Stimulated activated CD8-positive, alpha-beta memory T cell treated with anti-CD3 and anti-CD28 coated beads, Interleukin-2, amount 100 ng/mL, for 48 hours (primary cell): ENCODE measurements at places on chromosomes 3 and 15.

DNA sequence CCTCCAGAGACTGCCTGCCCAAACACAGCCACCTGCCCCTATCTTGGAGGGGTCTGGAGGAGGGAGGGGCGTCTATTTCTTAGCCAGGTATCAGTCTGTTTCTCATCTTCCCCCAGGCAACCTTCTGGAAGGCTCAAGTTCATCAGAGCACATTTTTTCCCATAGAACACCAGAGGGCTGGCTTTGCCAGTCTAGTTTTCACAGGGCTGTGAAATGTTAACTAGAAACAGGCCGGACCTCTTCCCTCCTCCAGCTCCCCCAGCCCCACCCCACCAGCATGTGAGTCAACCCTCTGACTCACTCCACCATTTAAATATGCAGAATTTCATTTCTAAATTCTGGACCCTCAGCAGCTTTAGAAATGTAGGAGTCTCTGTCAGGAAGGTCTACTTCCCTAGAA lies 66.9 kb downstream of the SLCO2A1 start:
- DNase-seq = no peak

DNA sequence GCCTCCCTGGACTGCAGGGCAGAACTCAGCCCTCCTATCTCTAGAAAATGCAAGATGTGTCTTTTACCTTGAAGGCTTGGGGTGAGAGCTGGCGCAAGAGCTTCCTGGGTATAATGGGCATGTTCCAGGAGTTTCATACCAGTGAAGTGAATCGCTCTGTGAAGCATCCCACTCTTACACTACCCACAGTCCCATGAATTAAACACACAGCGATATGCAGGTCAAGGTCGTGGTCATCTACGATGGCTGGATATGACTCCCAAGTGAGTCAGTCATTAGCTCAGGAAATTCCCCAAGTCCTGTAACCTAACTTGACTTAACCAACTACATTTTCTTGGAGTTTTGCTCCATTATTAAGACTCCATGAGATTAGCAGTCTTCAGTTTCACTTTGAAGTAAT lies 439.7 kb downstream of the NTRK3 start:
- DNase-seq = no peak

GRCh38 chr3:14943042-14943441 lies 4.3 kb upstream of the NR2C2 start:
- no peak for DNase-seq

- DNase-seq = no peak
Measured at GRCh38 chr3:184129012-184129411, 6.1 kb upstream of the EIF2B5 start.

GRCh38 chr3:99351122-99351521 lies 287.3 kb upstream of the COL8A1 start:
- DNase-seq = no peak

DNA sequence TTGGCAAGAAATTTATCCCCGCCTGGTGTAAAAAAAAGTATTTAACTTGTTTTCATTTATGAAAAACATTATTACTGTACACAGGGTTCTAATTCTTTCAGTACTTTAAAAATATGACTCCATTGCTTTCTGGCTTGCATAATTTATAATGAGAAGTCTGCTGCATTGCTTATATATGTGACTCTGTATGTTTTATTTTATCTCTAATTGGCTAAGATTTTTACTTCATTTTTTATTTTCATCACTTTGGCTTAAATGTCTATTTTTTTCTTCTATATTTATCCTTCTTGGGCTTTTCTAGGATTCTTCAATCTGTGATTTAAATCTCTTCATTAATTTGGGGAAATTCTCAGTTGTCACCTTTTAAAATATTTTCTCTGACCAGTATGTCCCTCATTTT lies 636.6 kb upstream of the NR2F2 start:
- DNase-seq = no peak
